Aorta (tissue), 5 donors: ENCODE measurements at places on chromosomes 16 and 17. TPM values are rescaled to one million over a fixed set of nuclear protein-coding genes. Genes with fewer than 3 reads are reported as not detected.

MARVELD3 gene
- not detected for polyA plus RNA-seq

SIRT7 gene
- polyA plus RNA-seq, result 8.5 TPM

KCNJ18 gene
- not detected for polyA plus RNA-seq

TSNAXIP1 gene
- not detected for polyA plus RNA-seq

PDP2 gene
- 2.5 TPM for polyA plus RNA-seq

PAGR1 gene
- polyA plus RNA-seq, result 24.2 TPM

C16orf96 gene
- not detected for polyA plus RNA-seq

GAST gene
- not detected for polyA plus RNA-seq

CACNB1 gene
- 1.9 TPM for polyA plus RNA-seq

CAVIN1 gene
- polyA plus RNA-seq, result 350 TPM

ABCA6 gene
- polyA plus RNA-seq, result 39.8 TPM

KDM8 gene
- polyA plus RNA-seq, result 7.4 TPM

SOST gene
- 18.2 TPM for polyA plus RNA-seq

KRT31 gene
- polyA plus RNA-seq, result not detected

RAMP2 gene
- 14.5 TPM for polyA plus RNA-seq

TLCD3B gene
- polyA plus RNA-seq, result not detected

MYO15A gene
- polyA plus RNA-seq, result 0.25 TPM

SPNS3 gene
- polyA plus RNA-seq, result 0.25 TPM

CLDN7 gene
- 1.1 TPM for polyA plus RNA-seq

RAB34 gene
- polyA plus RNA-seq, result 303 TPM

ARSG gene
- 0.88 TPM for polyA plus RNA-seq

TNFRSF13B gene
- not detected for polyA plus RNA-seq

FBXW10 gene
- not detected for polyA plus RNA-seq

ERI2 gene
- 14.3 TPM for polyA plus RNA-seq

KRTAP1-5 gene
- not detected for polyA plus RNA-seq

KRTAP4-5 gene
- polyA plus RNA-seq, result not detected

IRX5 gene
- 1.7 TPM for polyA plus RNA-seq

ARL5C gene
- polyA plus RNA-seq, result not detected

COTL1 gene
- 58.1 TPM for polyA plus RNA-seq

VWA3A gene
- polyA plus RNA-seq, result 0.20 TPM

WIPF2 gene
- 10.5 TPM for polyA plus RNA-seq

IL17C gene
- polyA plus RNA-seq, result not detected

MYH13 gene
- not detected for polyA plus RNA-seq

TPSAB1 gene
- 3.0 TPM for polyA plus RNA-seq

ACSM2B gene
- not detected for polyA plus RNA-seq

FNDC8 gene
- polyA plus RNA-seq, result not detected

WNT9B gene
- polyA plus RNA-seq, result not detected

ITGAD gene
- not detected for polyA plus RNA-seq

ARHGAP44 gene
- polyA plus RNA-seq, result 16.8 TPM

CACNA1H gene
- polyA plus RNA-seq, result 1.3 TPM

DUS1L gene
- 143 TPM for polyA plus RNA-seq

TEX14 gene
- not detected for polyA plus RNA-seq

NTN1 gene
- polyA plus RNA-seq, result 17.7 TPM

TNFRSF17 gene
- polyA plus RNA-seq, result not detected
